ENCODE measurements at places on chromosomes 16 and 17. TPM values are rescaled to one million over a fixed set of nuclear protein-coding genes. Genes with fewer than 3 reads are reported as not detected.

DNA sequence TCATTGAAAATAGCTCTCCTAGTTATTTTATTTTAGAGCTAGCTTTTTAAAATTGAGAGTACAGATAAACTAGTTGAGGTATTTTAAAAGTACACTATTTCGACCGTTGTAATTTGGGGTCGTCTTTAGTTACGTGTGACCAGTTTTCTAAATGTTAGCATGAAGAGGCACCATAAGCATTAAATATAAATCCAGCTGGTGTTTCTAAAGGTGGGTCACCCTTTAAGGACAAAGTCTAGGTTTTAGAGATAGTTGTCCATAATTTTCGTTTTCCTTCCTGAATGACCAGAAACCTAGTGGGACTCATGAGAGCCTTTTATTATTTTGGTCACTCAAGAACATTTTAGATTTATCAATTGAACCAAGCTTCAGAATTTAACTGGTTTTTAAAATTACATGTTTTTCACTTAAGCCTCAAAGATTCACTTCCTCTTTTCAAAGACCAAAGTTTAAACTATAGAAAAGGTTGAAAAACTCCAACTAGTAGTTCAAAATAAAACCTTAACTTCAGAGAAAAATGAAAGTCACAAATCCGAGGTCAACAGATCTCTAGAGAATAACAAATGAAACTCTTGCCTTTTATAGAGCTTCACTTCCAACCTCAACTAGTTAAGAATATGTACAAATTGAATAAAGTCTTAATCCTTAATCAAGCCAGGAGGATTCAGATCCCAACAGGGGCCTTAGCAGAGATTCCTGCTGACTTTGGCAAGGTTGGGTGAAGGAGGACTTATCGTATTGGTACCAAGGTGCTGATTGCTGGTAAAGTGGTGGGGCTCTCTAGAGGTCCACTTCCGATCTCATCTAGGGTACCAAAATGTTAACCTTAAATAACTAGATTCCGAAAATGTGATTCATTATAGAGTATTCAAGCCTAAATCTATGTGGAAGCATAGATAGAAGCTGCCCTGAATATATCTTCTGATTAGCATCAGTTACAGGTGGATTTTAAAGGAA lies 32.5 kb downstream of the PHKB start:
- DNase-seq: no peak

DNA sequence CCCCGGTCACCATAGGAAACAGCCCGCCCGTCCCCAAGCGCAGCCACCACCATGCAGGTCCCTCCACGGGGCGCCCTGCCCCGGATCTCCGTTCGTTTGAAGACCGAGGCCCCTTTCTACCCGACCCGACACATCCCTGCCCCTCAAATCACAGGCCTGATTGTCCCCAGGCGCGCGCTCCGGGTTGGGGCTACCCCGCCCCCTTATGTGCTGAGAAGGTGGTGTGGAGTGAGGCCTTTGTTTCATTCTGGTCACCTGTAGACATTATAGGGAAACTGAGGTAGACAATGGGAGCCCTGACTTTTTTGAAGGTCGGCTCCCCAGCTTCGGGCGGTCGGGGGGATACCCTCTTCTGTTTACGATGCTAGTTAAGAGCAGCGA lies 763 bp upstream of the ACTG1 start:
- peak; percentile 94 for DNase-seq

DNA sequence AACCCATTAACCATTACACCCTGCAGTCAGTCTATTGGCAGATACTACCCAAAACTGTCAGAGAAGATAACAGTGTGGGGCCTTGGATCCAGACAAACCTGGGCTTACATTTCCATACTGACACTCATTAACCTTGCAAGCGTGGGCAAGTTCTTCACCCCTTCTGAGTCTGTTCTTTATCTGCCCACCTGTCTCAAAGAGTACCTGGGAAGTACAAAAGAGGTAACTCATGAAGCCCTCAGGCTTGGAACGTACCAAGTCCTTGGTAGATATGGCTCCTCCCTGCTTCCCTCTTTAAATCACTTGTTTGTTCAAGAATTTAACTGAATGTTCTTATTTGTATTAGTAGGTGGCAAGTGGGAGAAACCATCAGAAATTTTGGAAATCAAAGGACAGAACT lies 2.5 kb upstream of the IGSF6 start:
- DNase-seq: no peak

DNA sequence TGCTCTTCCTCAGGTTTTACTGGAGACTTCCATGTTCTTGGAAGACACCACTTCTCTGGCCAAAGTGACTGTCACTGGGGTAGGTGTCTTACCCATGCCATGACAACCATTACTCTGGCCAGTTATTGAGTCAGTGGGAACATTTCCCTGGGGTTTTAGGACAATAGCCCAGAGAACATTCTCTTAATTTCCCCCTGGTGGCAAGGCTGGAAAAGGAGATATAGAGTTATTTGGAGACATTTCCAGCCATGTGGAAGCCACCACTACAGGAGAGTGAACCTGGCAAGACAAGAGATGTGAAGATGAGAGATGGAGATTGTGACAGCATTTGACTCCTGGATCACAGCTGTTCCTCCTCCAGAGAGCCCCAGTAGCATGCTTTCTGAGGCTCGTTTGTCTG lies 106.2 kb downstream of the CDK5R1 start:
- no peak for DNase-seq

DNA sequence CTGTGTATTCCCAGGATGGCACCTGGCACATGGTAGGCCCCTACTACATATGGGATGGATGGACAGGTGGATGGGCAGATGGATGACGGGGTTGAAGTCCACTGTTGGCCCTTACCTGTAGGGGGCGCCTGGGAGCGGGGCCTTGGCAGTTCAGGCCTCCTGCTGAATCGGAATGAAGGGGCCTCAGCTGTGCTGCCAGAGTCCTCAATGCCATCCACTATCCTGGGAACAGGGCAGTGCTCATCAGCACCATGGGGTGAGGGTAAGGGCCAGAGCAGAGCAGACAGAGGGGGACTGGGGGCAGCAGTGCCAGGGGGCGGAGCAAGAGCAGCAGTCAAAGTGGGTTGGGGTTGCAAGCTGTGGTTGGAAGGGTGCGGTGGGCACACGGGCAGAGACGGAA lies 8.3 kb upstream of the RAB5C start:
- no peak for DNase-seq

CPD gene
- polyA plus RNA-seq: 3.0 TPM

All from spleen (tissue), 13 donors.